Omental fat pad (tissue), 4 donors: ENCODE measurements at places on chromosomes 11 and 22. TPM values are rescaled to one million over a fixed set of nuclear protein-coding genes. Genes with fewer than 3 reads are reported as not detected.

The SCUBE2 gene
- 31.5 TPM for total RNA-seq

DNA sequence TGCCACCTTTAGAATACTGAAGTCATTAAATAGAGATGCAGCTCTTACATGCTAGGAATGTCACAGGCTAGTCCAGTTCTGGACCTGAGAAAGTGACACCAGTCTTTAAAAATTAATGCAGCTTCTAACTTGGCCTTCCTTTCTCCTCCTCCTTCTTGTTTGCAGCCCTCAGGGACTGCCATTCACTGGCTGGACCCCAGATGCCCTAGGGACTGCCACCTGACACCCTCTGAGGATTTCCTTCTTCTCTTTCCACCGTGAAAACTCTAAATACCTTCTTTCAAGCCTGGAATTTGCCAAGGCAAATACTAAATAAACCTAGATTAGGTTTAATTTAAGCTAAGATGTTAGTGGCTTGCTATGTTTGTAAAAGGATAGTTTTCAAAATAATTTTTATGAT is 78.4 kb downstream of the MUC15 start:
- DNase-seq, result no peak

- DNase-seq, result no peak
Measured at GRCh38 chr11:31780078-31780477, 31.0 kb downstream of the PAX6 start.

DNA sequence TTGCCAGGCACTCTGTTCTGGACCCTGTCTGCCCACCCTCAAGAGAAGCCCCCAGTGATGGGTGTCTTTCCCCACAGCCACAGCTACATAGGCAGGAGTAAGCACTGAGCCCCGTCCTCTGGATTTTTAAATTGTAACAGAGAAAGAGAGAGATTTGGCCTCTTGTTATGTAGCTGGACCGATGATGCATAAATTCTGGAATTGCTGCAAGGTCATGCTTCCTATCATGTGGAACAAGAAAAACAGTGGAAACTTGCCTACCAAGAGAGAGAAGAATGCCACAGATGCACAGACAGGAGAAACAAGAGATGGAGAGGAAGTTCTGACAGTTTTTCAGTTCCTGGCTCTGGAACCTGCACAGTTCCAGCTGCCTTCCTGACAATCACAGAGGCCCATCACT is 150.2 kb downstream of the ETS1 start:
- no peak for DNase-seq

- no peak for DNase-seq
Measured at GRCh38 chr11:44823868-44824267, 97.1 kb downstream of the TSPAN18 start.

- no peak for DNase-seq
Measured at GRCh38 chr11:12164061-12165014, 53.9 kb downstream of the MICAL2 start.

DNA sequence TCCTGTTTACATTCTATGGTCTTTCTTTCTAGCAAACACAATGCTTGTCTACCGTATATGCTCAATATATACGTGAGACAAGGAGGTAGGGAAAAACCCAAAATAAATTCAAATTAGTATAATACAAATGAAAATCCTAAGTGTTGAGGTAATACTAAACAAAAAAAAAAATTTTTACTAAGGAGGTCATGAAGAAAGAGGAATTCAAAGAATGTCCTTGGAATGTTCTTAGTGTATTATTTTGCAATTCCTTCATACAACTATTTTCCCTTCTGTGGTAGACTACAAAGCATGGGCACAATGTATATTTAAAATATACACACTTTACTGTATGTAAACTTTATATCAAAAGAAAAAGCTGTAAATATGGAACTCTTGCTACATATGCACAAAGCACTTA is 36.4 kb downstream of the PIK3C2A start:
- no peak for DNase-seq

GRCh38 chr11:72045849-72046248 is 34.5 kb downstream of the NUMA1 start:
- DNase-seq, result no peak

DNA sequence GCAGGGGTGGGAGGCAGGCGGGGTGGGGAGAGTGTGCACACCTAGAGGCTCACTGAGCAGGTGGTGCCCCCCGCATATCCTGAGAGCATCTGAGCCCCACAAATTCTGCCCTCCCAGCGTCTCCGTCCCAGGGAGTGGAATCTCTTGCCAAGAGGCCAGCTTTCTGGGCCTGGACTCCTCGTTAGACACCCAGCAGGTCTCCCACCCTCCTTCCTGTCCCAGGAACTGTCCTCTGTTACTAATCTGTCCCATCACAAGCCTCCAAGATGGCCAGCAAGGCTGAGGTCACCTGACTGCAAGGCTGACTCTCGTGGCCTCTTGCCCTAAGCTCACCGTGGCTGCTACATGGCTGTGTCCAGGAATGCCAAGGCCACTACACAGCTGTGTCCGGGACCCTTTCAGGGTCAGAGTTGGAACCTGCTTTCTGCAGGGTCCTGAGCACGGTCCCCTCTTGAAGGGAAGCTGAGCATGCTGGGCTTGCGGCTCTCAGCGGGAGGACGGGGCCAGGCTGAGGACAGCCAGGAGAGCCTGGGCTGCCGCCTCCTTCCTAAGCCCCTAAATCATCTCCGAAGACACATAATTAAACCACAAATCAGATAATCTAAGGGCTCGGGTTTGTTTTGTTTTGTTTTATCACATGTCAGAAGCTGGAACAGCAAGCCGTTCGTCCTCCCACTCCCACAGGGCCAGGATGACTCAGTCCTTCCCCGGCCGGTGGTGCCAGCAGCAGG is 1327.3 kb downstream of the TBC1D22A start:
- no peak for DNase-seq

GRCh38 chr11:64238999-64239398 is 1.9 kb upstream of the FKBP2 start:
- no peak for DNase-seq
